ENCODE measurements at places on chromosomes 3 and 15.

- H3K4me3 ChIP-seq, result no peak overlapping the region
- peak overlapping the region; percentile 60 for H3K27ac ChIP-seq
- H3K27me3 ChIP-seq, result no peaks in the 10 kb centered on the region
- no peaks in the 10 kb centered on the region for H3K4me1 ChIP-seq
- no peak for DNase-seq
These were observed 59.4 kb downstream of the DAPK2 start for GRCh38 chr15:63986751-63987341.

- H3K4me3 ChIP-seq, result peak overlapping the region; percentile 73
- no peaks in the 10 kb centered on the region for H3K4me1 ChIP-seq
- DNase-seq, result no peak
- H3K27me3 ChIP-seq, result no peaks in the 10 kb centered on the region
- no peak overlapping the region for H3K27ac ChIP-seq
These were observed 1.2 kb downstream of the CMSS1 start for GRCh38 chr3:99818818-99819217.

DNA sequence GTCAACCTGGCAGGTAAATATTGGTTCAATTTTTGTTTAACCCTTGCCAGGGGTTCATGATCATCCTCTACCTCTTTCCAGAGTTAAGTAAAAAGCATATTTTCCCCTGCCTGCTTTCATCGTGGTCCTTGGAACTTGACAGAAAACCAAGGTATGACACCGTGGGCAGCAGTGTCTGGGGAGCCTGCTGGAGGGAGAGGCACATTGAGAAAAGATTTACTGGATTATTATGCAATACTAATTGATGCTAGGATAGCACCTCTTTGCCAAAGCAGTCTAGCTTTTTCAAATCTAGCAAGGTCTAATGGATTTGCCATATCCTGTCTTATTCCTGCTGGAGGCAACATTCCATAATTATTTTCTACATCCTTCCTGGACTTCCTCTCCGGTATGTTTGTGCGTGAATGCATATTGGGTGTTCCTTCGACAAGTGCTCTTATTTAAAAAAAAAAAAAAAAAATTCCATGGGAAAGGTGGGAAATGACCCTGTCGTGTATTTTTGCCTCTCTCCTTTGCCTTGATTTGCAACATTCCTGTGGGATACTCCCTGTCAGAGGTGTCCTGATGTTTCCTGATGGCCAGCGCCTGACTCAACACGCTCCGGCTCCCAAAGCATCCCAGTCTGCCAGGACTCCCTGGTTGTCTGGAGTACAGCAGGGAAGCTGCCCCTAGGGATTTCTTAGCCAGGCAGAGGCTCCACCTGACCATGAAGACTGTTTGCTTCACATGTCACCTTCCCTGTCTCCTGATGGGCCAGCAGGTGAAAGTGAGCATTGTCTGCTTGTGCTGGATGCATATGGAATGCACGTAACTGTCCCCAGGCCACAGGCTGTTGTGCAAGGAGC lies 6.3 kb downstream of the BHLHE40 start:
- H3K27ac ChIP-seq, result peak overlapping the region; percentile 97
- peaks cover 42% of the 10 kb centered on the region for H3K4me1 ChIP-seq
- no peak overlapping the region for H3K4me3 ChIP-seq

DNA sequence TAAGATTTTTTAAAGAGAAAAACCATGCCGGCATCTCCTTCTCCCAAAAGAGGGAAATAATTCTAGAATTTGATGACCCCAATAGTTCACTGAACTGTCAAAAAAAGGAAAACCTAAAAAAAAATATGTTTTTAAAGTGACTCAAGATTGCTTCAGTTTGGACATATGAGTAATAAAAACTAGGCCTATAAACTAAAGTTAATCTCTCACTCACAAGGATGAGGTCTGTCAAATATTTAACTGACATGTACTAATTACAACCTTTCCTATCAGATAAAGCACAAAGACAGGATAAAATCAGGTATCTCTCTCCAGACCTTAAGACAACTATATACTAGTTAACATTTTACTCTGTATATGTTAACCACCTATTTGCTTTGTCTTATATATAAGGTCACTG lies 231.9 kb downstream of the NSUN3 start:
- H3K4me3 ChIP-seq, result no peak overlapping the region
- no peaks in the 10 kb centered on the region for H3K27me3 ChIP-seq
- H3K4me1 ChIP-seq, result no peaks in the 10 kb centered on the region

DNA sequence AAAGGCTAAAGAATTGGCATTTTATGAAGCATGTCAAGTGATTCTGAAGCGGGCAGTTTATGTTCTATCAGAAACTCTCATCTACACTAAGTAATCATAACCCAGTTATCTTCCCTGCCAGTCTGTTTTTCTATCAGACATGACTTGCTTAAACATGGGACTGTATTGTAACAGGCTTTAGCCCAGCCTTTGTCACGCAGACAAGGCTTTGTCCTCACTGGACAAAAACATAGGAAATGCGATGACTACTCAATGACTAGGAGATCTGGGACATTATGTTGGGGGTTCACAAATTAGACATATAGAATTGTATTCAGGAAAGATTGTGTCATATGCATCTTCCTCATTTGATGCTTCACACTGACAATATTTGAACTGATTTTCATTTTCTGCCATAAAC lies 115.5 kb downstream of the GADL1 start:
- H3K4me3 ChIP-seq, result no peak overlapping the region
- no peak for DNase-seq
- H3K27me3 ChIP-seq, result no peaks in the 10 kb centered on the region
- H3K36me3 ChIP-seq, result no peaks in the 10 kb centered on the region
- H3K27ac ChIP-seq, result no peak overlapping the region

DNA sequence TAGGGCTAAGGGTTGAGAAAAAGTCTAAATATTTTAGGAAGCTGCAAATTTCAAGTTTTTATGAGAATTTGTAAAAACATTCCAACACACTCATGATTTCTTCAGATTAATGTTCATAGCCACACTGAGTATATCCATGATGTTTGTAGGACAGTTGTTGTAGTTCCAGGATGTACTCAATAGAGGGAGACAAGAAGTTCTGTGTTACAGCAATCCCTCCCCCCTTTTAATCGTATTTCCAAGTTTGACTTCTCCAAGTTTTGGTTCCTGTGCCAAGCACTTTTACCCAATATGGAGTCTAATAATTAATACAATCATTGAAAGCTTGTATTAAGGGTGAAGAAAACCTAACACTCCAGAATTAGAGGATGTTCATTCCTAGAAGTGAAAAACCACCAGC lies 143.4 kb downstream of the FEZF2 start:
- no peak overlapping the region for H3K4me3 ChIP-seq
- H3K4me1 ChIP-seq, result no peaks in the 10 kb centered on the region
- no peak for DNase-seq
- no peaks in the 10 kb centered on the region for H3K36me3 ChIP-seq
- no peak overlapping the region for H3K27ac ChIP-seq

GRCh38 chr3:190566043-190566933 lies 52.4 kb downstream of the IL1RAP start:
- no peaks in the 10 kb centered on the region for H3K27me3 ChIP-seq
- H3K27ac ChIP-seq, result peak overlapping the region; percentile 77

- H3K27me3 ChIP-seq, result no peaks in the 10 kb centered on the region
- DNase-seq, result no peak
- H3K4me1 ChIP-seq, result no peaks in the 10 kb centered on the region
- H3K36me3 ChIP-seq, result no peaks in the 10 kb centered on the region
- H3K4me3 ChIP-seq, result no peak overlapping the region
These were observed 39.8 kb upstream of the ZBTB38 start for GRCh38 chr3:141328286-141329166.

DNA sequence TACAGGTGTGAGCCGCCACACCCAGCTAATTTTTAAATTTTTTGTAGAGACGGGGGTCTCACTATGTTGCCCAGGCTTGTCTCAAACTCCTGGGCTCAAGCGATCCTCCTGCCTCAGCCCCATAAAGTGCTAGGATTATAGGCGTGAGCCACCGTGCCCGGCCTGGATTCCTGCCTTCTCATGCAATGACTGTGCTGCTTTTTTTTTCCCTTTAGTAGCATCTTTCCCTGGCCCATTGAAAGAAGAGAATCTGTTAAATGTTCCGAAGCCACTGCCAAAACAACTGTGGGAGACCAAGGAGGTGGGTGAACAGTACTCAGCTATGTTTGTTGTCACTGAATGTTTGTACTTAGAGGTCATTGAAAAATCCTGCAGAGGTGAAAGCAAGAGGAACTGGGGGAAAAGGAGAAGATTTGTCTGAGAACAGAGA lies 88.0 kb downstream of the CRTC3 start:
- H3K4me1 ChIP-seq, result no peaks in the 10 kb centered on the region
- DNase-seq, result no peak
- no peak overlapping the region for H3K27ac ChIP-seq
- no peaks in the 10 kb centered on the region for H3K36me3 ChIP-seq
- no peak overlapping the region for H3K4me3 ChIP-seq

All from breast epithelium (tissue), 4 donors.